Common myeloid progenitor, CD34-positive (primary cell): ENCODE measurements at places on chromosomes 4 and X.

GRCh38 chr4:110287130-110287529 is 88.7 kb upstream of the ELOVL6 start:
- DNase-seq, result no peak

- no peak for DNase-seq
Measured at GRCh38 chrX:13367950-13368349, 48.1 kb upstream of the ATXN3L start.

- DNase-seq, result no peak
Measured at GRCh38 chr4:20416800-20417199, 165.1 kb downstream of the SLIT2 start.

- DNase-seq, result no peak
Measured at GRCh38 chr4:29717287-29718057, 1002.7 kb upstream of the PCDH7 start.

GRCh38 chrX:45843518-45843917 is 642.8 kb upstream of the DIPK2B start:
- peak; percentile 59 for DNase-seq

DNA sequence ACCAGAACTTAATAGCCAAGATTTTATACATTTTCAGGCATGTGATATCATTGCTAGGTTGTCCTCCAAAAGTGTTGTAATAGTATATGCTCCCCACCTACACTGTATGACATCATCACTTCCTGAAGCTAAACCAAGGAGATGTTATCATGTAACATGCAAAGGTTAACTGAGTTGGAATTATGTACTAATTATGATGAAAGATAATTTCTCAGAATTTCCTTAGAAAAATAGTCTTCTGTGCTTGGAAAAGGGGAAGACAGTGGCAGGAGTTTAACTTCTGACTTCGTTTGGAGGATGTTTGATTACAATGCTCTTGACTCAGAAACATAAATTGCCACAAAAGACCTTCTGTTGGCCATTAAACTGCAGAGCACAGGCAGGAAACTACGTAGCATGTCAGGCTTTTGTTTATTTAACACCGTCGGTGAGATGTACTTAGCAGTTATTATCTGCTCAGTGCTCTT is 83.6 kb upstream of the GUCY1A1 start:
- DNase-seq, result peak; percentile 88

- no peak for DNase-seq
Measured at GRCh38 chr4:156303708-156304107, 350.0 kb upstream of the CTSO start.

GRCh38 chrX:111348429-111348828 is 63.6 kb downstream of the DCX start:
- no peak for DNase-seq

DNA sequence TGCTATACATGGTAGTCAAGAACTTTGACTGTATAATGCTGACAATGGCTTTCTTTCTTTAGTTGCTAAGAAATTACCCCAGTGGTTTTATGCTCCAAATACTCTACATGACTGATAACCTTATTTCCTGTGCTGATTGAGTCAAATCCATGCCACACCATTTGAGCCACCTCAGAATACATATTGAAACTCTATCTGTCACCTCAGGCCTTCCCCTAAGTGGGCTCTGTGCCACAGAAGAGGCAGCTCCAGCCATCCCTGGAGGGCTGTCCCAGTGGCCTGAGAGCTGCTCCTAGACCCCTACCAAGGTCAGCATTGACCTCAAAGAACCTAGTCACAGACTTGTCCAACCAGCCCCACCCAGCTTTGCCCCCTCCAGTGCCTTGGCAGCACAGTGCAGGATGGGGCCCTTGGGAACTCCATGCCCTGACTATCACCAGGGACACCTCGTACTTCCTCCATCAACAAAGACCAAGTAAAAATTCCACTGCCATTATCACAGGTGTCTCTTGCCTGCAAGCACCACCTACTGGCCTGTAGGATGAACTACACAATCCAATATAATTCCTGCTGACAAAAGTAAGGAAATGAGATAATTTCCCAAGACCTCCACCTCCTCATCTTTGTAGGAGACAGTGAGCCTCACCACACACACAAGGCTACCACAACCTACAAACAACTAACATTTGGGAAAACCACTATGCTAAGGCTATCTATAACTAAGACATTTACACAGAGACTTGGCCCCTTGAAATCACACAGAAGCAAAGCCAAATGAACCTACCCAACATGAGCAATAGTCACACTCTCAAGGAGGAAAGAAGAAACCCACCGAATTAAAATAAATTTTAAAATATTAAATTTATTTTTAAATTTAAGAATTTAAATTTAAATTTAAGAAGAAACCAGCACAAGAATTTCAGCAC is 239.9 kb downstream of the NKX6-1 start:
- DNase-seq, result no peak

DNA sequence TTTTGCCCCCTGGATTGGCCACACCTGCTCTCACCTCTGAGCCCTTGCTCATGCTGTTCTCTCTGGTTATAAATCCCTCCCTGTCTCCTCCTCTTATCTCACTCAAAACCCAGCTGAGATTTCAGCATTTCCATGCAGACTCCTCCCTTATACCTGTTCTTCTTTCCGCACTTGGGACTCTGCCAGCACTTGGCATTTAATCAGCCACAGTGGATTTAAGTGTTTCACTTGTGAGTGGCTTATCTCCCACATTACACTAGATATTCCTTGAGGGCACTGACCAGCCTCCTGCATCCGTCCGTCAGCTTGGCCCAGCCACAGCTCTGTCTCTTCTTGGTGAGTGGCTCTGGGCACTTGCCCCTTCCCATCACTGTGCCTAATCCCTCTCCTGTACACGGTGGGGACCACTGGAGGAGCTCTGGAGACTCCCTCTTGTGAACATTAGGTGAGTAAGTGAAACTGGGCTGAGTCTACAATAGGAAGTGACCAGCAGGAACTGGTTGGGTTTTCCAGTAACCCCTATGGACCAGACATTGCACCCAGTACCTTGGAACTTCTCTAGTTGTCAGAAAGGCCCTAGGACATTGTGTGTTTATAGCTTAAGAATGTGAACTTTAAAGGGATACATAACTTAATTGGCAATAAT is 19.9 kb downstream of the FGFBP1 start:
- DNase-seq, result no peak

- DNase-seq, result no peak
Measured at GRCh38 chr4:186831574-186831973, 107.9 kb upstream of the FAT1 start.

DNA sequence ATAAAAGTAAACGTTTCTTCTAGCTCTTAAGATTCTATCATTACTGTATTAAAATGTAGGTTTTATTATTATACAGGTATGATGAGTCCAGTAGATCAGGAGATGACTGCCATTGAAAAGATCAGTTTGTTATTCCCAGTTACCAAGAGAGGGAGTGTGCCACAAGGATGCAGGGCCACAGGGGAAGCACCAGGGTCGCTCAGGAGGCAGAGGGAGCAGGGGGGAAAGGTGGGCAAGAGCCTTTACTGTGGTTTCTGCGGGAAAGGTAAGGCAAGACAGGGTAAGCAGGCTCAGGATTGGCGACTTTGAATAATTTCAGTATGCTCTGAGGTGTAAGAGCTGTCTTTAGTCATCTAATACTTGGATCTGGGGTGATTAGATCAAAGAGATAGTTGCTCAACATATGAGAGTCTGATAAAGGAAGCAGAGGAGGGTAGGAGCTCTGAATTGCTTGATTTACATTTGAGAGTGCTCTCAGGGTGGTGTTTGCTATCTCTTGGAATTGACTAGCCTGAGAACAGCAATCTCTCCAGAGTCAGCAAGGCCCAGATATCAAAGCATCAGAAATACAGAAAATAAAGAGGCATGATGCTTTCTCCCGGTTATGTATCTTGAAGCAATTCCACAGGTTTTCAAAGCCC is 86.0 kb downstream of the NDST3 start:
- no peak for DNase-seq

DNA sequence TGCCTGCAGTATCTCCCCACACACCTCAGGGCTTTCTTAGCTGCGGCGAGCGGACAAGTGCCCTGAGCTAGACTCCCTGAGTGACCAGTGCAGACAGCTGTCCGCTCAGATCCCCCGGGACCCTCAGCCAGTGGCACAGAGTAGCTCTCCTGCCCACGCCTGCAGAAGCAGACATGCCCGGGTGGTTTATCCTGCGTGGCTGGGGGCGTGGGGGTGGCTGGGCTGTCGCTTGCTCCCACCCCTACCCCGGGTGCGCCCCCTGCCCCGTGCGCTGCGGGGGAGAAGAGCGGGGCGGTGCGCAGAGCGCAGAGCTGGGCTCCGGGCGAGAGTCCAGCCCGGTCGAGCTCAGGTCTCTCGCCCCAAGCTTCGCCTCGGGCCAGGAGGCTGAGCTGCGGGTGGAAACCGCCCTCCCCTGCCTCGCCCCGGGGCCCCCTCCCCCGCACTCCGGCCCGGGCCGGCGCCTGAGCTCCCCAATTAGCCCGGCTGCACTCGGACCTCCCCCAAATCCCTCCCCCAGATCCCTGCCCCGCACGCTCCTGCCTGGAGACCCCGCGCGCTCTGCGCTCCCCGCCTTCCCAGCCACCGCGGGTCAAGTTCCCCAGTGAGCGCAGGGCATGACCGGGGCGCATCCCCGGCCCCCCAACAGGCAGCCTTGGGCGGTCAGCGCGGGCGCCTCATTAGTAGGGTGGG is 11.7 kb upstream of the SHOX start:
- DNase-seq, result no peak

DNA sequence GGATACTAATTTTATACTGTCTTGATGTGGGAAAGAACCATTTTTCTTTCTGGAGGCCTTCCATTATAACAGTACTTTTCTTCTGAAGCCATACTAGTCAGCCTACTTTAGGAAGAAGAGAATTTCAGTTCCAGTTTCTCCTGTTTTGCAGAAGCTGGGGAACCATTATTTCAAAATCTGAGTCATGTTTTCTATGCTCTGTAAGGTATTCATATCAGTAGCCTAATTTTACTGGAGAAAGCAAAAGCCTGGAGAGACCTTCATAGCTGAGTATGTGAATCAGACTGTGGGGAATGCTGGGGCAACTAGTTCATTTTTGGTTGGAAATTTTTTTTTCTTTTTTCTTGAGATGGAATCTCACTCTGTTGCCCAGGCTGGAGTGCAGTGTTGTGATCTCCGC is 22.4 kb downstream of the AFF1 start:
- DNase-seq, result peak; percentile 48

DNA sequence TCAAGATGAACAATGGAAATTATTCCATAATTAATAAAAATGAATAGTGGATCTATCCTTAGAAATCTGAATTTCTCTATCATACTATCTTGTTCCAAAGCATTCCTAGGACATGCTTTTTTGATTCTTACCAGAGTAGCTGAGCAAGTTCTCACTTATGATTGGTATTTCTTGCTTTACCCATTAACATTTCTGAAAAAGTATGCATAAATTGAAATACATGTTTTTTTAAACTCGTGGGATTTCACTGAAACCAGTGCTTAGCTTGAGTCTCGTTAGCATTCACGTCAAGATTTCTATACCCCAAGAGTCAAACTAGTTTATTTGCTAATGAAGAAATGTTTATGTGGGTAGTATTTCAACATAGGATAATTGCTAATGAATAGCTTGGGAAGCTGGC is 89.0 kb downstream of the ELOVL6 start:
- no peak for DNase-seq

GRCh38 chrX:109928596-109929335 is 74.1 kb upstream of the TMEM164 start:
- no peak for DNase-seq

DNA sequence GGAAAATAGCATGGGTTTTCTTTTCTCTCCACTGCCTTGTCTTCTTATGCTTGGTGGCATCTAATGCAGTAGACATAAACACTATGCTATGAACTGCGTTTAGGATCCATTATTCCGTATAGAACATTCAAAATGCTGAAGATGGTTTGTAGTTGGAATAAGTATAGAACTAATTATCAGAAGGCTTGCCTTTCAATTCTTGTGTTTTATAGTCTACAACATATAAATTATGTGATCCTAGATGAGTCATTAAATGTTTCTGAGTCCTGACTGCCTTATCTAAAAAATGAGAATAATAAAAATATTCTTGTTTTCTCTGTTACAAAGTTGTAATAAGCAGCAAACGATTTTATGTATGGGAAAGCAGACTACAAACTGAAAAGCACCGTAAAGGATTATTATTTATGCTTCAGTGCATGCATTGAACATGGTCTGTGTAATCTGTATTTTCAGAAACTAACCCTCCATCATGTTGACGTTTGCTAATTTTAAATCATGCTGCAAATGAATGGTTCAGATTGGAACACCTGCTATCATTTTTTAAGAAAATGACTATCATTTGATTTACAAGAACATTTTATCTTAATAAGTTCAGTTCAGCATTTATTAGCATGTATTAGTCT is 335.9 kb upstream of the AADAT start:
- DNase-seq, result no peak

DNA sequence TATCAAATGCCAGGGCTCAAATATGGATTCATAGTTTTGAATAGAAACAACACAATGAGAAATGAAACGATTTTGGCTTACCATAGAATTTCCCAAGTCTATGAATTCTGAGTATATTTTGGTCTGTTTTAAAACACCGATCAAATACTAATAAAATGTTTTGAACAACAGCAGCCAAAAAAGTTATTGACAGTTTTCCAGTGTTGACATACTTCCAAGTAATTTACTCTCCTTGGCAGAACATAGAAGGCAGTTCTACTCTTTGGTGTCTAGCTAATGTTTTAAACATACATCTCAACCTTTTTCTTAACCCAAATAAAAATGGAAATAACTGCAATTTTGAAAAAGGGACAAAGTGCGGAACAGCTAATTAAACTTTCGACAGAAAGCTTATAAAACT is 1419.8 kb downstream of the ADGRL3 start:
- DNase-seq, result no peak
